Stimulated activated CD4-positive, alpha-beta T cell treated with anti-CD3 and anti-CD28 coated beads, Interleukin-1b, Interleukin-23, amount 100 ng/mL, for 1 hour (primary cell): ENCODE measurements at places on chromosomes 1 and 21.

GRCh38 chr1:180501865-180502360, 464 bp downstream of the ACBD6 start:
- DNase-seq: no peak

GRCh38 chr21:41593760-41594138, 85.8 kb upstream of the TMPRSS2 start:
- DNase-seq: no peak

- DNase-seq: no peak
These were observed 446 bp upstream of the DEPDC1 start for GRCh38 chr1:68497358-68497698.

DNA sequence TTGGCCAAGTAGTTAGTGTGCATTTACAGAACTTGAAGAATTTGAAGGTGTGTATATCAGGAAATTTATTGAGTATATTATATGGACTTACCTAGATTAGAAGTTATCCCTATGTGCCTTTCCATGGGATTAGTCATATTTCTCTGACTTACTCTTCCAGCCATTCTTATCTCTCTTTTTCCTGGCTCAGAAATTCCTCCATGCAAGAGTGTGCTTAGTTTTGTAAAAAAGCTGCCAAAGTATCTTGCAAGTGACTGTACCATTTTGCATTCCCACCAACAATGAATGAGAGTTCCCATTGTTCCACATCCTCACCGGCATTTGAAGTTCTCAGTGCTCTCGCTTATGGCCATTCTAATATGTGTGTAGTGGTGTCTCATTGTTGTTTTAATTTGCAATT, 82.2 kb upstream of the GUCA2B start:
- DNase-seq: no peak

GRCh38 chr1:67250051-67250653, 57.5 kb upstream of the IL12RB2 start:
- DNase-seq: no peak

GRCh38 chr1:209062081-209062620, 521.4 kb upstream of the CAMK1G start:
- DNase-seq: no peak

- DNase-seq: no peak
These were observed 17.0 kb downstream of the LHX4 start for GRCh38 chr1:180247061-180247460.

- peak; percentile 40 for DNase-seq
These were observed 44.1 kb upstream of the SLC25A33 start for GRCh38 chr1:9494936-9495758.

- no peak for DNase-seq
These were observed 956 bp downstream of the ATP1A2 start for GRCh38 chr1:160116283-160117147.

GRCh38 chr1:185645686-185646085, 88.5 kb upstream of the HMCN1 start:
- DNase-seq: no peak

DNA sequence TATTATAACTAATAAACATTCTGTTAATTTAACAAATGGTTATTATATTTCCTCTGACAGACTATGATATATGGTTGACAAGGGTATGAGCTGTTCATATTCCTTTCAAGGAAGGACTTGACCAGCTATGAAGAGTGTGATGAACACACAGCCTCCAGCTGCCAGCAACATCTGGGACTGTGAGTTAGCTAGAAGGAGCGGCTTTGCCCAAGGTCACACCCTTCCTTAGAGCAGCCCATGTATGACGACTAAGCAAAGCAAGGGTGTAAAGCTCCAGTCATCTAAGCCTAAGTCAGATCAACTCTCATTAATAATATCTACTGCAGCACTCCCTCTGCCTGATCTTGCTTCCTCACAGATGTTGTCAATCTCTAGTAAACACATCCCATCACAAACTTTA, 355.4 kb downstream of the PLPP3 start:
- DNase-seq: no peak

GRCh38 chr1:240800291-240800690, 188.3 kb upstream of the GREM2 start:
- DNase-seq: no peak

DNA sequence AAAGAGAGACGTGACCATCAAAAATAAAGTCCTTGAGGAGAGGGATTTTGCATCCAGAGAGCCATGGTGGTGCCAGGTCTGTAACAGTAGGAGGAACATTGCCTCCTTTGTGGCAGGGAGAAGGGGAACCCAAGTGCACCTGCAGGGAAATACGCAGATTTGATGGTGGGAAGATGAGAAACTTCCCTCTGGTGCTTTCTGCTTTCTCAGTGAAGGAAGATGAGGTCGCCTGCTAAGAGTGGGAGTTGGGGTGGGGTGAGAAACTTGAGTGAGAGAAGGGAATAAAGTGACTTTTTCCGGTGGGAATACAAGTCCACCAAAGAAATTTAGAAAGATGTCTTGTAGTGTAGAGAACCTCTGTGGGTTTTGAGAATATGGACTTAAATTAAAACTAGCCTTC, 9.1 kb downstream of the PLA2G4A start:
- DNase-seq: no peak

- DNase-seq: no peak
These were observed 23.5 kb downstream of the IFI44 start for GRCh38 chr1:78673120-78673519.

DNA sequence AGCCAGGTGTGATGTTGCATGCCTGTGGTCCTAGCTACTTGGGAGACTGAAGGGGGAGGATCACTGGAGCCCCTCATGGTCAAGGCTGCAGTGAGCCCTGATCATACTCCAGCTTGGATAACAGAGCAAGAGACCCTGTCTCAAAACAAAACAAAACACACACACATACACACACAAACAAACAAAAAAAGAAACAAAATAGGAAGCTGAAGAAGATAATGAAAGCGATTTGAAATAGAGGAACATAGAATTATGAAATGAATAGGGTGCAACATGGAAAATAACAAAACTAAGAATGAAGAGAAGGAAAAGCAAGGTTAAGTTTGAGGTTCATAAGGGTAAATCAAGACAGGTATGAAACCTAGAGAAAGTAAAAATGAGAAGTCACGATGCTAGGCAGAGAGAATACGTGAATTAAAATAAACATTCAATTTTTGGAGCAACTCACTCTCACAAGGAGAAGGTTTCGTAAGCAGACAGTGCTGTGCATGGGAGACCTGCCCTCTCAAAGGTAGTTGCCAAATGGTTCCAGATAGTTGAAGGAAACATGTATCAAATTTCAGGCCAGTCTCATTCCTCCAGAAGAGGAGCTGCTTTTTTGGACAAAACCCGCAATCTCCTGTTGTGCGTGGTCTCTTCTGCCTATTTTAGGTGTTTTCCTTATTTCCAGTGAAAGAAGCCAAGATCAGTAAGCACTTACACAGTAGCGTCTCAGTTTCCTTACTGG, 3.3 kb downstream of the CD46 start:
- DNase-seq: no peak

DNA sequence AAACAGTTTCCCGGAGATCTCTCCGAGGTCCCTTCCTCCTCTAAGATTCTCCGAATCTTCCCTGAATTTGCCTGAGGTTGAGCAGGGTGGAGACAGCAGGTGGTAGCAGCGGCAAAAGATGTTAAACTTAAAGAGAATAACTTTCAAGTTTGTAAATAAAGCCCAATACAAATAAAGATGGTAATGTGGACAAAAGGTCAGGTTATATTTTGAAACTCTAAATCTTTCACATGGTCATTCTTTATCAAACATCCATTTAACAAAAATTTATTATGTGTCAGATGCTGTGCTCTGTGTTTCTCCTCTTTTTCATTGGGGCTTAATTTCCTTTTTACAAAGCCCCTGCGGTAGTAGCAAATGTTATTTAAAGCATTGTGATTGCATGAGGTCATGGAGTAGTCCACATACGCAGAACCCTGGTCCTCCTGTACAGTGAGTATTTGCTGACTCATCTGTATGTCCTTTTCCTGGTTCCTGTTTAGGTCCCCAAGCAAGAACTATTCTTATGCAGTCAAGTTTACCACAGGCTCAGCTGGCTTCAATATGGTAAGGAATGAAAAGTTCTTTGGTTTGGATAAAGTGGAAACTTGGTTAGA, 119.2 kb downstream of the ITSN1 start:
- no peak for DNase-seq

GRCh38 chr1:7262611-7263010, 477.4 kb downstream of the CAMTA1 start:
- no peak for DNase-seq

- no peak for DNase-seq
These were observed 258.3 kb downstream of the SPATA17 start for GRCh38 chr1:217889401-217889800.

DNA sequence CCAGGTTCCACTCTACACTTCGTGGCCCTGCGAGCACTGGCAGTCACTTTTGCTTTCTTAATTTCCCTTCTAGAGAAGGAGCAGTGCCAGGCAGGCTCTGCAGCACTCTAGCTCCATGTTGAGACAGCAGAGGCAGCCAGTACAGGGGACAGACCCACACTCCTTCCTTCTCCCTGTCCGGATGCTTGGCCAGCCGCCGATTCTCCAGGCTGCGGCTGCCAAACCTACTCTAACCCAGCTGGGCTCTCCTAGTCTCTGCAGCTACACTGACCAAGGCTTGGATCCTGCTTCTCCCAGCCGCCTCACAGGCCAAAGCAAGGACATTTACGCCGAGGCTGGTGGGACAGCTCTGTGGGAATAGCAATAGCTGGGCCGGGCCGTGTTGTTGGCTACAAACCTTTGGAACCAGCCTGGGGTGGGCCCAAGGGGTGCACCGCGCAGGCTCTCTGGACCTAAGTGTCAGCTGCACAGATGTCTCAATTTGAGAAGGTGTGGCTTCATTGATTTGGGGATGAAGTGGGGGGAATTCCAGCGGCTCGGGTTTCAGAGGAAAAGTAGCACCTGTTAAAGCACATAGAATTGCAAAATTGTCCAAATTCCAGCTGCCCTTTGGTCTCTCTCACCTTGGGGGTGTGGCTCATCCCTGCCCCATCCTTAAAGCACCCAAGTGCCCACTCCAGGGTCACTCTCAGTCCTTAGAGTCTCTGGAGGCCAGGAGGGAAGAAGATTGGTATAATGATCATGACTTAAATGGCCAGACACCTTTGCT, 3.2 kb downstream of the BARHL2 start:
- DNase-seq: no peak
